ENCODE measurements at places on chromosomes 6 and 20.

DNA sequence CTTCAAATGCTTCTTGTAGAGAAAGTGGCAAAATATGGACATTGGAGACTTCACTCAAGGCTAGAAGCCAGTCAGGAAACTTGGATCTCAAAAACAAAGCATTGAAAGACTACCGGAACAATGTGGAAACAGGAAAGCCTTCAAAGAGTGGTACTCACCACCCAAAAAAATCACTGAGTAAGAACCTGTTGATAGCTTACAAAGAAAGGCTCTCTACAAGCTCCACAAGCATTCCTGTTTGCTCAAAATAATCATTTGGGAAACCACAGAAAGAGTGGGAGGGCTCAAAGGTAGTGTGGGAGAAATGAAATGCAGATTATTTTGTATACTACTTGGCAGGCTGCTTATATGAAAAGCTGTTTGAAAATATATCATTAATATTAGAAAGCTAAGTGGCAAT is 9.5 kb upstream of the DST start:
- DNase-seq, result no peak

DNA sequence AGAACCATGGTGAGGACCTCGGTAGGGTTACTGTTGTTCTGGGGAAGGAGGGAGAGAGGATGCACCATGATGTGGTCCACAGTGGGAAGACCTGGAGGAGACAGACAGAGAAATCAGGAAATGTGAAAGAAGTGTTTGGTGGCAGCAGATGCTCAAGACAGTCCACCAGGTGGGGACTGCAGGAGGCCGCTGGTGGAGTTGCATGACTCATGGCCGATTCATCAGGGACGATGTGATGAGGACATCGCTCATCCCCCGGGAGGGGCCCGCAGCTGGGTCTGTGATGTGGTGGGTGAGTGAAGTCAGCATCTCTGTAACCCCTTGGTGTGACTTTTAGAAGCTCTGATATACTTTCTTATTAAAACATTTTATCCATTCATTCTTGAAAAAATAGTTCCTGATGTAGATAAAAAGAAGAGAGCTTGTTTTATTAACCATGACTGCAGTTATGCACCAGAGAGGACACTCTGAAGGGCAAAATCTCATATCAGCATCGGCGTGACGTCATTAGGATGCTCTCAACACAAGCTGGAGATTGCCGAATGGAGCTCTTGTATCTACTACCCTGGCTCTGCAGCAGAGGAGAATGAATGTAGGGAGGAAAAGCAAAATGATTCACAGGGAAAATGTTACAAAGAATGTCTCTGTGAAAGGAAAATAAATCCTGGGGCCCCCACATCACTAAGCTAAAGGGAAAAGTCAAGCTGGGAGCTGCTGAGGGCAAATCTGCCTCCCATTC is 71.2 kb downstream of the RAMACL start:
- peak; percentile 72 for DNase-seq

GRCh38 chr6:152948150-152948768 is 34.6 kb downstream of the FBXO5 start:
- no peak for DNase-seq

- DNase-seq, result no peak
These were observed 159.3 kb downstream of the WDR27 start for GRCh38 chr6:169542491-169542890.

- DNase-seq, result no peak
These were observed 77.7 kb downstream of the UBE3D start for GRCh38 chr6:82987951-82988350.

DNA sequence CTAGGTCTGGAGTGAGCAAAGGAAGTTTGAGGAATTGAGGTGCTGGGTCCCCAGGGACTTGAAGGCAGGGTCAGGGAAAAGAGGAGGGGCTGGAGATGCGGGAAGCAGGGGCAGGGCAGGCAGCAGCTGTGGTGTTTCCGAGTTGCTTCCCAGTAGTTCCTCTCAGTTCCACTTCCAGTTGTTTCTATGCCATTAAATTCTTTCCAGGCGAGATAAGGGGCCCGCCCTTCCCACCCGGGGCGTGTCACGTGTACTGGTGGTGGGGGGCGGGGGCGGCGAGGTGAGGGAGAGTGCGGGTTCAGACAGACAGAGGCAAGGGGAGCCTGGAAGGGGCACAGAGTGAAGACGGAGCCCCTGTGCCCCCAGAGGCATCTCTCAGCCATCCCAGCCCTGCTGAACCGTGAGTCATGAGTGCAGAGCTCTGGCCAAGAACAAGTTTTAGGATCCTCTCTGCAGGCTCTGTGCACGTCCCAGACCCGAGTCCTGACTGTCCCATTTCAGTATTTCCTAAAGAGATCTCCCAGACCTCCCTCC is 977 bp downstream of the TNXB start:
- DNase-seq, result no peak

DNA sequence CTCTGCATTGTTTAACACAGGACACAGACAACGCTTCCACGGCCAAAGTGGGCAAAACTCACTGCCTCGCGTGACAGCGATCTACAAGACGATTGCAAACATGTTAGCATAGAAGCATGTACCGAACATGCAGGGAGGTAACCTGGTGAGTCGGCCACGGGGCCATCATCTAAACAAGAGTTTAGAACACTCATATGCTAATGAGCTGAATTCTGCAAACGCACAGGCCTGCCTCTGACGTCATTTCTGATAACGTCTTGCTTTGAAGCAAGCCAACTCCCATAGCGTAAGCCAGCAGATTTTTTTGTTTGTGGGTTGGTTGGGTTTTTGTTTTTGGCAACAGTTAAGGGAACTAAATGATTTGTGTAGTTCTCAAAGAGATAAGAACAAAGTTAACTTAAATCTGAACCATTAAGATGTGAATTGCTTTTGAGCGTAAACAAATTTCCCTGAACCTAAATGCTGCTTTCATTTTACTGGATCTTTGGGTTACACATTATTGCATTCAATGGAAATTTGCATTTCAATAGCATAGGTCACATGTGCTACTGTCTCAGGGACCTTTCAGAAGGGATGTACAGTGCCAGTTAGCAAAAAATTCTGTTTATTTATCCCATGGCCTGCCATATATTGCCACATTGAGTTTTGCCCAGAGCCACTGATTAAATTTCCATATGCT is 184.5 kb upstream of the PDE10A start:
- DNase-seq, result no peak

DNA sequence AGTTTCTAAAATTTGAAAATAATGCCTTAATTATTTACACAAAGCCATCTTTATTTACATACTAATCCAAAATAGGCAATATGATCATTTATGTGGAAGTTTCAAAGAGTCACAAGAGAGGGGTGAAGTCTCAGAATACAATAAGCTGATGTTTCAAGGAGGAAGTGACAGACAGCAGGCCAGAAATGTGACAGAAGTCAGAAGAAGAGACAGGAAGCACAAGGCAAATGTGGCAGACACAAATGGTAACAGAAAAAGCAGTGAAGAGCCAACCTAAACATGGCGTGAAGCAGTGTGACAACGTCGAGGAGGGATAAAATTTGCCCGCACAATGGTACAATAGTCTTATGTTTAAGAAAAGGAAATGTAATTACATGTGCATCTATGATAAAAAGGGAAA is 59.8 kb downstream of the SHPRH start:
- DNase-seq, result no peak

DNA sequence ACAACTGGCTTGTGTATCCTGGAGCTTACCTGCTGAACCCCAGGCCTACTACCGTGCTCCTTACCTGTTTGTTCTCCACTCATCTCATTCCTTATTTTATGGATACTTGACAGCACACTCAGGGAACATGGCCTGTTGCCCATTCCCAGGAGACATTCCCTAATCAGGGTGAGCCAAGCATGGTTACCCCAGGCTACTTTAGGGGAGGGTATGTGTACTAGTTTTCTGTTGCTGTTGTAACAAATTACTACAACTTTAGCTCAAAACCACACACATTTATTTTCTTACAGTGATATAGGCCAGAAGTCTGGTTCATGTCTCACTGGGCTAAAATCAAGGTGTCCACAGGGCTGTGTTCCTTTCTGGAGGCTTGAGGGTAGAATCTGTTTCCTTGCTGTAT is 15.0 kb upstream of the TRAM2 start:
- DNase-seq, result no peak

DNA sequence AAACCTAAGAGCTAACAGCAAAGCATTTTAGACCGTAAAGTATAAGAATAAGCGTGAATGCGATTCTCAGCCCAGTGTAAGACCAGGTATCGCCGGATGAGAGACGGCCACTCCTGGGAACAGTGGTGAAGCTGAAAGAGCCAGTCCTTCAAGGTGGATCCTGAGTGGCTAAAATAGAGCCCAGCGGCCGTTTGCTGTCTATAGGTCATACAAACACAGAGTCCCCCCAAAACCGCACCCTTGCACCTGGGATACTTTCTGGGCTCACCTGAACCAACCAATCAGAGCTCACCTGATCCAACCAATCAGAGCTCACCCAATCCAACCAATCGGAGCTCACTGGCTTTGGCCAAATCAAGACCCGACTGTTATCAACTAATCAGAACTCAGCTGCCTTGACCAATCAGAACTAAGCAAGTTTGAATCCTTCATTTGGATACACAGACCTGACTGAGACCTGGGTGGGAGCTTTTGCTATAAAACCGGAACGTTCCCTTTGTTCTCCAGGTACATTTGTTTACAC is 248.2 kb downstream of the DLL1 start:
- DNase-seq, result no peak

- DNase-seq, result no peak
These were observed 374.8 kb downstream of the QKI start for GRCh38 chr6:163789199-163789810.

DNA sequence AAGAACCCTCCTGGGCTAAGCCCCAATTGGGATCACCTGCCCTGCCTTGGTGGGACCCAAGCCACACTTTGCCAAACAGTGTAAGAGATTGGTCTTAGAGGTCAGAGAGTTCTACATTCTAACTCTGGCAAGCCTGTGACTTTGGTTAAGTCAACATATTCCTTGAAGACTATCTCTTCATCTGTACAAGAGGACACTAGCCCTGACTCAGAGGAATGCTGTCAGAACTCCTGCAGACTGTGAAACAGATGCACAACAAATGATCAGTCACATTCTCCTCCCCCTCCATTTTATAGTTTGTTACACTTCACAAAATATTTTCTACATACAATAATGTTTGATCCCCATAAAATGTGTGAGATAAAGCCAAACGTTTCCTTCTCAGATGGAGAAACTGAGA is 91.7 kb upstream of the EPB41L1 start:
- no peak for DNase-seq

DNA sequence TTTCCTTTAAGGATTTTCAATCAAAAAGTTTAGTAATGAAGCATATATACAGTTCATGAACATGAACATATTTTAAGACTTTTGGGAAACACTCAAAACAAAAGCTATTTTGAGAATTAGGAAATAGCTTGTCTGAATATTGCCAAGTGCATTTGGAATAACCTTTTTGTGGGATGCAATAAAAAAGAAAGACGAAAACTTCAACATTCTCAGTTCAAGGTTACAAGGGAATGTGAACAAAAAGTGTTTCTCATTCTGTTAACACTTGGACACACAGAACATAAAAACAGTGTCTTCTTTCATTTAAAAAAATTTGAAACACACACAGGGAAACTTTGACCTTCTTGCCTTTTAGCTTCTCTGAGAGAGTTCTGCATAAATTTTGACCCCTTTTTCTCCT is 72.7 kb upstream of the TCF21 start:
- DNase-seq, result no peak

- no peak for DNase-seq
These were observed 33.0 kb downstream of the FOXP4 start for GRCh38 chr6:41579088-41579610.

DNA sequence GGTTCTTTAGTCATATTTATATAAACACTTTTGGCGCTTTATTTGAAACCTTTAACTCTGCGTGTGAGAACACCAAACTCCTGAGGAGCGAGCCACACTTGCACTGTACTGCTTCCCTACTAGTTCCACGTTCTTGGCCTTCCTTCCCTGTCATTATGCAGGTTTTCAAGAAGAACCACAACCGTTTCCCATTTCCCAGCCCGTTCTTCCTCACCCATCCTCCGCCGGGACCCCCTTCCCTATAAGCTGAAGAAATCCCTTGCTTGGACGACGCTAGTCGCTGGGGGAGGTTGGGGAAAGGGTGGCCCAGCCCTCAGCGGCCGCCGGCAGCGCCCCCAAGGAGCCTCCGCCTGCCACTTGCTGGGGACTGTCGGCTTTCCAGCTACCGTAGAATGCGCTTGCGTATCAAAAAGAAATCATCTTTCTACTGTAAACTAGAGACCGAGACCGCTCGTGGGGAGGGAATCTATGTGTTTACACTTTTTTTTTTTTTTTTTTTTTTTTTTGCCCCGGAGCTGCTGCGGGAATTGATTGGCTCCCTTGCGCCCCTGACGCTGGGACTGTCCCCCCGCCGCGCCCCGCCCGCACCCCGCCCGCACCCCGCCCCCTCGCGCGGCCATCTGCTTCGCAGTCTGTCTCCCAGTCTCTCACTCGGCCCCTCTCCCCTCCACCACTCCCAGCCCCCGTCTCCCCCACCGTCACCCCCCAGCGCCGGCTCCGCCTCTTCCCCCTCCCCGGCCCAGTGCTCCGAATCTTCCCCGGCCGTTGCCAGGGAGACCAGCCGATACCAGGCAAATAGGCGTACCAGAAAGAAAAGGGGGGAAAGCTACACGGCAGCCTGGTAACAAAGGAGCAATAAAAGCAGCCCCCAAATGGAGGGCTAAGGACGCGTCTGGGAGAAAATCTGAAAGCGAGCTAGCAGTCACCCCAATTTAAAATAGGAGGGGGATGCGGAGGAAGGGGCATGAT is 2.3 kb upstream of the MARCKS start:
- DNase-seq, result no peak

- no peak for DNase-seq
These were observed 74.0 kb upstream of the MYL9 start for GRCh38 chr20:36467076-36467999.

DNA sequence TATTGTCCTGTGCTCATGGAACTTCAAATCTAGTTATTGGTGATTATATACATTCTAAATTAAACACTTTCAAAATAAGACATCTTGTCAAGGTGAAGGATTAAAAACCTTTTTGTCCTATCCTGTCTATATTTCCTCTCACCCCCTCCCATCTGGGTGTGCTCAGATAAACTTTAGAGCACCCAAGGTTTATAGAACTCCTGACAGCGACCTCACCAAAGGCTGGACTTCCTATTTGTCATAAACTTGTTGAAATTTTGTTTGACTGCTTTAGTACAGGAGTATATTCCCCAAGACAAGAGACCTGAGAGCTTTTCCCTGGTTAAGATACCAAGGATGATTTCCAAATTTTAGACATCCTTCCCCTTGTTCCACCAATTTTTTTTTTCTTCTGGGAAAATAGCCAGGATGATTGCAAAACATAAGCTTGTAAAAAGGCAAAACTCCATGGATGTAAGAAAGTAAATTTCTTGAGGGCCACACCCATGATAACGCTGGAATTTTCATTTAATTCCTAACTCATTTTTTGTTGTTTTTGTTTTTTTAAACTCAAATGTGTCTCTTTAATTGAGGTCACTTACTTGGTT is 33.0 kb downstream of the CARMIL1 start:
- peak; percentile 87 for DNase-seq

DNA sequence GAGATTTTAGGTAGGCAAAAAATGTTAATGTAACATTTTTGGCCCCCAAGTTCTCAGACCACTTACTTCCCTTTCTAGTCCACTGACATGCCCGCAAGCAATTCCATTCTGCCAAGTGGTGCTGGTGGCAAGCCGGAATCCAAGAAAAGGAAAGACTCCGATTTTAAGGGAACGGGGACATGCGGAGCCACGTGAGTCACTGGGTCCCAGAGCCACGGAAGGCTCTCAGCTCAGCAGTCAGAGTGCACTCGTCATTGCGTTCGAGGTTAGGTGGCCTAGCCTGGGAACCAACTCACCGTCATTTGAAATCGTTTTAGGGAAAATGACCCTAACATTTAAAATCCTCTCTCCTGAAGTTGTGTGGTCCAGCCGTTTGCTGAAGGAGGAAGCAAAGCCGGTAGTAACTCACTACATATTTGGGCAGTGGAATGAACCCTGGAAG is 711 bp upstream of the SIRT5 start:
- no peak for DNase-seq
